ENCODE measurements at places on chromosomes 12 and 14. TPM values are rescaled to one million over a fixed set of nuclear protein-coding genes. Genes with fewer than 3 reads are reported as not detected.
A peak's percentile ranks its signal among the peaks of the same experiment; 100 is the strongest.

DNA sequence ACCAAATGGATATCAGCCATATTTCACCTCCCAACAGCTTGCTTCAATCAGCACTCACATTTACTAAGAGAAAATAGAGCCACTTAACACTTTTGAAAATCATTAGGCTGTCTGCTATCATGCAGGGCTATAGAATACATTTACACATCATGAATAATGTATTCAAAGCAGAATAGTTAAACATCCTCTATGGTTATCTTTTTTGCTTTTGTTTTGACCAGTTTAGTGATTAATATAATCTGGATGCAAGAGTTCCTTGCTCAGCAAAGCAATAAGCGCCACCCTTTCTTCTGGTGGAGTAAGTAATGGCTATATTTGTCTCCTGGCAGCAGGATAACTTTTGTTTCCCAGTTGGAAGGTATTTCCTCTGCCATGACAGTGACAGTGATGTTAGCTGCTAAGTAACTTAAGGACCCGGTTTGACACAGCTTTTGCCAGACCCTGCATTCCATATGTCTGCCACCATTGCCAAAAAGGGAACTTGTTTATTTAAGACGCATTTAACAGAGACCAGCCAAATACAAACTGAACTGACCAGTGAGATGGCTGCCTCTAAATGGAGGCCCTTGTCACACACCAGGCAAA is 70.3 kb upstream of the NR2C1 start:
- no peak for DNase-seq
- peaks cover 4% of the 10 kb centered on the region for H3K4me1 ChIP-seq
- no peaks in the 10 kb centered on the region for H3K27me3 ChIP-seq
- no peak overlapping the region for H3K4me3 ChIP-seq

GRCh38 chr12:116693286-116694227 is 44.3 kb downstream of the SPRING1 start:
- no peaks in the 10 kb centered on the region for H3K4me1 ChIP-seq
- no peak overlapping the region for H3K4me3 ChIP-seq
- H3K27ac ChIP-seq: no peak overlapping the region

Gene FIGNL2
- total RNA-seq: not detected

DNA sequence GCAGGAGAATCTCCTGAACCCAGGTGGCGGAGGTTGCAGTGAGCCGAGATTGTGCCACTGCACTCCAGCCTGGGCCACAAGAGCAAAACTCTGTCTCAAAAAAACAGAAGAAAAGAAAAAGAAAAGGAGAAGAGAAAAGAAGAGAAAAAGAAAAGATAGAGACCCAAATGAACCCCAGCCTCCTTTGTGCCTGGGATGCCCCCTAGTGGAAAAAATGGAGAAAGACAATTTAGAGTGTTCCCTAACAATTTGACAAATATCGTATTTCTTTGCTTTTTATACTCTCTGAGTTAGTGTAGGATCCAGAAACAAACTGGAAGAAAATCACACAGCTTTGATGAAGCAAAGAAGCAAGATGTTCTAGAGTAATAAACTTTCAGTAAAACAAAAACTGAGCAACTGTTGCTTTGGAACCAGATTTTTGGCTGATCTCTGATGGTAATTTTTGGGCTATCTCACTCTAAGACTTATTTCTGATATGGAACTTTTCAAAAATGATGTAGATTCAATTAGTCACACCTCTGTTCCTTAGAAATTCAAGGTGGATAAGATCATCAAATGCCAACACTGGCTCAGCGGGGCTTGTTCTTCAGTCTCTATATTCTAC is 18.6 kb upstream of the PRKAB1 start:
- no peak overlapping the region for H3K4me3 ChIP-seq
- no peak for DNase-seq
- H3K27ac ChIP-seq: no peak overlapping the region
- peaks cover 4% of the 10 kb centered on the region for H3K27me3 ChIP-seq

Gene PLD4
- total RNA-seq: not detected

GRCh38 chr12:42588524-42589464 is 752 bp downstream of the PRICKLE1 start:
- peaks cover 12% of the 10 kb centered on the region for H3K4me1 ChIP-seq
- peak; percentile 40 for DNase-seq
- peak overlapping the region; percentile 57 for H3K4me3 ChIP-seq
- H3K27ac ChIP-seq: no peak overlapping the region
- H3K36me3 ChIP-seq: 0 out of 2 replicates have a peak, but pooled peaks cover 2% of the 10 kb centered on the region

- H3K27me3 ChIP-seq: no peaks in the 10 kb centered on the region
- H3K4me3 ChIP-seq: no peak overlapping the region
- no peaks in the 10 kb centered on the region for H3K36me3 ChIP-seq
- no peak overlapping the region for H3K27ac ChIP-seq
- no peak for DNase-seq
These were observed 285.3 kb upstream of the KITLG start for GRCh38 chr12:88865537-88865936.

DNA sequence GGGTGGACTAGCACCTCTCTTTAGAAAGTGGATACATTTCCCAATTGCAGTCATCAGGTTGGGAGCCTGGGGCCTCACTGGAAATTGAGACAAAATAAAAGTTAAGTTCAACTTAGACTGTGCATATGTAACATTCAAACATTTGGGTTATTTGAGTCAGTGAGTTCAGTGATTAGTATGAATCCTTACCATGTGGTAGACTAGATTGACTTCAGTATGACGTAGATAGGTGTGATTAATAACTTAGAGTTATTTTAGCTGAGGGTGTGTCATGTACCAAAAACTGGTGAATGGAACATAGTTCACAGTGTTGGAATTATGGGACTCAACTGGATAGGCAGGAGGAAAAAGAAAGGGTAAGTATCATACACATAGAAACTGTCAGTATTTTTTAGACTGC is 8.0 kb upstream of the SSTR1 start:
- H3K36me3 ChIP-seq: no peaks in the 10 kb centered on the region
- H3K27ac ChIP-seq: no peak overlapping the region
- H3K4me1 ChIP-seq: no peaks in the 10 kb centered on the region
- no peaks in the 10 kb centered on the region for H3K27me3 ChIP-seq

Gene ESRRB
- total RNA-seq: 0.03 TPM

- H3K36me3 ChIP-seq: peaks cover 10% of the 10 kb centered on the region
- H3K27me3 ChIP-seq: no peaks in the 10 kb centered on the region
- peak overlapping the region; percentile 64 for H3K27ac ChIP-seq
- H3K4me3 ChIP-seq: peak overlapping the region; percentile 98
These were observed 1.2 kb downstream of the PELI2 start for GRCh38 chr14:56119201-56119981.

DNA sequence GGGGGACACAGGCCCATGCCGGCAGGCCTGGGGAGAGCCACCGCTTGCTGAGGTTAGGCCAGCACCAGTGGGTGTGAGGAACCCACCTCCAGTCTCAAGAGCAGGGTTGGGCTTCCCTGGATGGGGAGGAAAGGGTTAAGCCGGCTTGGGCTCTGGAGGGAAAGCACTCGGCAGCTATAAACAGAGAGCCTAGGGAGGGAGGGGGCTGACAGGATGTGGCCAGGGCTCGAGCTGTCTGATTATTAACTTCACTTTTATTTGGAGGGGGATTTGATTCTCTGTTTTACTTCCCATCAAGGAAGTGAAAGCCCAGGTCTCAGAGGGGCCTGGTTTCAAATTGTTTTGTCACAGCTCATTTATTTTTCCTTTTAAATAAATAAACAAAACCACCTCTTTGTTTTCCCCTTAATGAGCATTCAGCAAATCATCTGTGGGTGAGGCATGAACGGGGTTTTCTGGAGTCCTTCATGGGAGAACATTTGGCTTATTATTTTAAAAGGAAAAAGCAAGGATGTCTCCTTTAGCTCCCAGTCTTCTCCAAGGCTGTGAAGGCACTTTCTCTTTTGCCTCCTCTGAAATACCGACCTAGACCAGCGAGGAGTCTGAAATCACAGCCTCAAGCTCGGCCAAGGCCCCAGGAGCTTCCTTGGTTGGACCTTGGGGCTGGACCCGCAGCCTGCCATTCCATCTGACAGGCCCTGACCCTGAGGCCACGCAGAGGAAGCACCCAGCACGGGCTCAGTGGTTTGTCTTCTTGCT is 21.9 kb upstream of the ZFP36L1 start:
- peak; percentile 68 for DNase-seq
- H3K36me3 ChIP-seq: no peaks in the 10 kb centered on the region
- no peaks in the 10 kb centered on the region for H3K27me3 ChIP-seq
- H3K4me3 ChIP-seq: no peak overlapping the region
- peaks cover 35% of the 10 kb centered on the region for H3K4me1 ChIP-seq

DNA sequence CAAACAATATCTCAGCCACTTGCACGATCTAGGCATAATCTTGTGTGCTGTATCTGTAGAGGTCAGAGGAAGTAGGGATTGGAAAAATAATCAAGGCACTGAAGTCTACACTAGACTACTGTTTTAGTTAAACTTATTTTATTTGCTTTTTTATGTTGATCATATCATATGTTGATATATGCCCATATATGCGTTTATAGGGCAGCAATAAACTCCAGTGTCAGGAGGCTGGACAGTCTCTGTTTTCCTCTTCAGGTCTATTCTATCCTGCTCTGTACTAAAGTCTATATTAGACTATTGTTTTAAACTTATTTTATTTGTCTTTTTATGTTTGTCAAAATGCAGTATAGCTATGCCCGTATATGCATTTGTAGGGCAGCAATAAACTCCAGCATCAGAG is 47.9 kb upstream of the OR4E1 start:
- no peak overlapping the region for H3K4me3 ChIP-seq
- no peak for DNase-seq

Gene VWF
- 0.50 TPM for total RNA-seq

GRCh38 chr12:104154286-104154685 is 16.3 kb upstream of the NFYB start:
- H3K27me3 ChIP-seq: no peaks in the 10 kb centered on the region
- no peak overlapping the region for H3K4me3 ChIP-seq
- H3K4me1 ChIP-seq: no peaks in the 10 kb centered on the region

GRCh38 chr14:71418532-71419245 is 511.4 kb downstream of the PCNX1 start:
- no peak overlapping the region for H3K27ac ChIP-seq
- no peaks in the 10 kb centered on the region for H3K27me3 ChIP-seq
- H3K4me3 ChIP-seq: no peak overlapping the region
- no peak for DNase-seq

DNA sequence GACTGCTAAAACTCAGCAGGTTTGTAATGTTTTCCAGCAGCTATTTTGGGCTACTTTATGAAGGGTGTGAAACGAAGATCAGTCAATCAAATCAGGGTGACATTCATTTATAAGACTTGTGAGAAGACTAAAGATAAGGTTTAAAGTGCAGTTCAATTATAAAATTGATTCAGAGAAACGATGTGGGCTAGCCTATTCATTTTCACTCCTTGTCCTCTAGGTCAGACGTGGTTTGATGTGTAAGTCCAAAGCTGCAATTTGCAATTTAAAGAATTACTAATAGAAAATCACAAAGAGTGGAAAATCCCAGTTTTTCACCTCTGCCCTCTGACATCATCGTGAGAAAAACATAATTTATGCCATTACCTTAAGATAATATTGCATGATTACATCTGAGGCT is 243.5 kb upstream of the NOVA1 start:
- H3K27me3 ChIP-seq: no peaks in the 10 kb centered on the region
- H3K4me1 ChIP-seq: peaks cover 15% of the 10 kb centered on the region
- H3K36me3 ChIP-seq: no peaks in the 10 kb centered on the region
- peak overlapping the region; percentile 69 for H3K27ac ChIP-seq
- H3K4me3 ChIP-seq: no peak overlapping the region

- no peak overlapping the region for H3K27ac ChIP-seq
- DNase-seq: no peak
- no peaks in the 10 kb centered on the region for H3K27me3 ChIP-seq
- no peaks in the 10 kb centered on the region for H3K4me1 ChIP-seq
- no peaks in the 10 kb centered on the region for H3K36me3 ChIP-seq
These were observed 32.4 kb downstream of the ABCD2 start for GRCh38 chr12:39587225-39587624.

DNA sequence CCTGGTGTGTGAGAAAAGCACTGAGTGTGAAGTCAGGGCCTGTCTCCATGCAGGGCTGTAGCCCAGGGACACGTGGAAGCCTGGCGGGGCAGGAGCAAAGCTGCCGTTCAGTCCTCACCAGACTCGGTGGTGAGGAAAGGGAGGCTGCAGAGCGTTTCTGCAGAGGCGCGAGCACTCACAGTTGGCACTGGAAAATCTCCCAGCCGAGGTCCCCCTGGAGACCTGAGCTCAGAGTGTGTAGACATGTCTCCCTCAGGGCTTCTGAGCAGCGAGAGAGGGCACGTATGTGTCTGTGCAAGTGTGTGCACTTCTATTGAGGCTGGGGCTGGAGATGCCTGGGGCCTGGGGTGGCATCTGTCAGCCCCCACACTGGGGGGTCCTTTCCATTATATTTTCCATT is 11.0 kb upstream of the HHIPL1 start:
- DNase-seq: no peak
- no peaks in the 10 kb centered on the region for H3K27me3 ChIP-seq
- H3K27ac ChIP-seq: no peak overlapping the region

Gene NYNRIN
- total RNA-seq: 1.2 TPM
